ENCODE measurements at places on chromosomes 4 and X.

GRCh38 chr4:177052211-177052934, 257.3 kb upstream of the NEIL3 start:
- no peak for DNase-seq

- no peak for DNase-seq
Measured at GRCh38 chrX:118074196-118074595, 42.4 kb downstream of the KLHL13 start.

GRCh38 chrX:78573630-78574029, 85.5 kb downstream of the RTL3 start:
- no peak for DNase-seq

- no peak for DNase-seq
Measured at GRCh38 chrX:16665089-16665488, 15.1 kb downstream of the S100G start.

- DNase-seq, result no peak
Measured at GRCh38 chr4:93983140-93983539, 154.6 kb downstream of the ATOH1 start.

- no peak for DNase-seq
Measured at GRCh38 chrX:69305333-69306062, 140.2 kb upstream of the PJA1 start.

Data from Caki2 (cell line).